ENCODE measurements at places on chromosomes 13 and 19.

- no peak for DNase-seq
Measured at GRCh38 chr19:18282021-18282787, 782 bp upstream of the JUND start.

DNA sequence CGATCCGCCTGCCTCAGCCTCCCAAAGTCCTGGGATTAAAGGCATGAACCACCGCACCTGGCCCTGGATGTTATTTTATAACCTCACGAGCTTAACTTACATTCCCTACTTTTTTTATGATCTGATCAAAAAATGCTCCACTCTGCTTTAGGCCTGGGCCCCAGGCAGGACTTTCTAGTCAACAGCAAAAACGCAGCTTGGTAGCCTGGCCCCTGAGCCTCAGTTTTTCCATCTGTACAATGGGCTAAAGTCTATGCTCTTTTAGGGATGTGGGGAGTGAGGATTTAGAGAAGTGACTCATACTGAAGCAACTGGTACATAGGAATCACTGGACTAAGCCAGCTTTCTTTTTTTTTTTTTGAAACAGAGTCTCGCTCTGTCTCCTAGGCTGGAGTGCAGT lies 11.9 kb upstream of the PIK3R2 start:
- no peak for DNase-seq

GRCh38 chr13:59621773-59622172 lies 542.0 kb downstream of the DIAPH3 start:
- no peak for DNase-seq

DNA sequence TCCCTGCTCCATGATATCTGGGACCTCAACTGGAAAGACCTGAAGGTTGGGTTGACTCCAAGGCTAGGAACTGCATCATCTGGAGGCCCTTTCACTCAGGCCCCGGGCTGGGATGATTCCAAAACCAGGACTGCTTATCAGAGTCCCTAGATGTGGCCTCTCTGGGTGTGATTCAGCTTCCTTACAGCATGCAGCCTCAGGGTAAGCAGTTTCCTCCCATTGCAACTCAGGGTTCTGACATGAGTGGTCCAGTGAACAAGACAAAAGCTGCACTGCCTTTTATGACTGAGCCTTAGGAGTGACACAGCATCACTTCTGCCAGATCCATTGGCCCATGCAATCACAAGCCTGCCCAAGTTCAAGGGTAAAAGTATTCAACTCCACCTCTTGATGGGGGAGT lies 502.8 kb downstream of the COG6 start:
- no peak for DNase-seq

DNA sequence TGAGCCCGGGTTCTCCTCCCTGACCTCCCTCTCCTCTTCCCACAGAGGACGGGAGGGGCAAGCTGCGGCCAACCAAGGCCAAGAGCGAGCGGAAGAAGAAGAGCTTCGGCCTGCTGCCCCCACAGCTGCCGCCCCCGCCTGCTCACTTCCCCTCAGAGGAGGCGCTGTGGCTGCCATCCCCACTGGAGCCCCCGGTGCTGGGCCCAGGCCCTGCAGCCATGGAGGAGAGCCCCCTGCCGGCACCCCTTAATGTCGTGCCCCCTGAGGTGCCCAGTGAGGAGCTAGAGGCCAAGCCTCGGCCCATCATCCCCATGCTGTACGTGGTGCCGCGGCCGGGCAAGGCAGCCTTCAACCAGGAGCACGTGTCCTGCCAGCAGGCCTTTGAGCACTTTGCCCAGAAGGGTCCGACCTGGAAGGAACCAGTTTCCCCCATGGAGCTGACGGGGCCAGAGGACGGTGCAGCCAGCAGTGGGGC lies 162.2 kb downstream of the KDM4B start:
- no peak for DNase-seq

DNA sequence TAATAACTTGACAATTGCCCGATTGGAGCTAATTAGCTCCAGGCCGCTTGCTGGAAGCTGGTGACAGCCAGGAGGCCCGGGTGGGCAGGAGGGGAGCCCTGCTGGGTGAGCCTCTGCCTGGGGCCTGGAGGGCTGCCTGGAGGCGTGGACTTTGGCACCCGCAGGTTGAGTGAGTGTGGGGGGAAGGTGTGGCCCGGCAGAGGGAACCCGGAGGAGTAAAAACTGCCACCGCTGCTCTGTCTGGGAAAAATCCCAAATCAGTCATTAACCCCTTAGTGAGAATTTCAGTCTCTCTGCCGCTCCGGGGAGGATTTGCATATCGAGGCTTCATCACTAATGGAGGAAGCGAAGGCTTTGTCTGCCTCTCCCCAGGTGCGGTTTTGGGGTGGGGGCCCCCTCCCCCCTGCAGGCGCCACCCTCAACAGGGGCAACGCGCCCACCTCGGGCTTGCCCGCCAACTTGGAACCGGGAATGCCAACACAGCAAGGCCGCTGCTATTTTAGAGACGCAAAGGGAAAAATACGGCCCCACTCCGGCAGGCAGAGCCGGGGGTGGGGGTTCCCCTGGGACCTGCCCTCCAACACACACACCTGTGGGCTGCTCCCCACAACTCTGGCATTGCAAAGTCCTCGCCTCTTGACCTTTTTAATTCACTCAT lies 6.2 kb downstream of the EFNA2 start:
- no peak for DNase-seq
